B cell (primary cell): ENCODE measurements at places on chromosomes 6 and 20. TPM values are rescaled to one million over a fixed set of nuclear protein-coding genes. Genes with fewer than 3 reads are reported as not detected.

DNA sequence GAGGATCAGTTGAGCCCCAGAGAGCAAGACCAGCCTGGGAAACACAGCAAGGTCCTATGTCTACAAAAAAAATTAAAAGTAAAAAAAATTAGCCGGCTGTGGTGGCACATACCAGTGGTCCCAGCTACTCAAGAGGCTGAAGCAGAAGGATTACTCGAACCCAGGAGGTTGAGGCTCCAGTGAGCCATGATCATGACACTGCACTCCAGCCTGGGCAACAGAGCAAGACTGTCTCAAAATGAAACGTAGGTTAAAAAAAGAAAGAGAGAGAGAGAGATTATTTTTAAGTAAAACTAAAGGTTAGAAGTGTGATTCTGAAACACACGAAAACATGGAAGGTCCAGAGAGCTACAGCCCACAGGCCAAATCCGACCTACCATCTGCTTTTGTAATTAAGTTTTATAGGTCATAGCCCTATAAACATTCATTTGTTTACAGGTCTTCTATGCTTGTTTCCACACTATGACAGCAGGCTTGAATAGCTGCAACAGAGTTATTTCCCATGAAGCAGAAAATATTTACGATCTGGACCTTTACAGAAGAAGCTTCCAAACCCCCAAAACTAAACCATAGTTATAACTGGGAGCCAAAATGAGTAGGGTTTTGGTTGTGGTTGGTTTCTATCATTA lies 279.7 kb downstream of the GMDS start:
- no peak for DNase-seq

- peak; percentile 74 for DNase-seq
Measured at GRCh38 chr20:62824476-62825332, 7.9 kb downstream of the COL9A3 start.

GRCh38 chr6:44676246-44676790 lies 288.8 kb downstream of the CDC5L start:
- no peak for DNase-seq

DNA sequence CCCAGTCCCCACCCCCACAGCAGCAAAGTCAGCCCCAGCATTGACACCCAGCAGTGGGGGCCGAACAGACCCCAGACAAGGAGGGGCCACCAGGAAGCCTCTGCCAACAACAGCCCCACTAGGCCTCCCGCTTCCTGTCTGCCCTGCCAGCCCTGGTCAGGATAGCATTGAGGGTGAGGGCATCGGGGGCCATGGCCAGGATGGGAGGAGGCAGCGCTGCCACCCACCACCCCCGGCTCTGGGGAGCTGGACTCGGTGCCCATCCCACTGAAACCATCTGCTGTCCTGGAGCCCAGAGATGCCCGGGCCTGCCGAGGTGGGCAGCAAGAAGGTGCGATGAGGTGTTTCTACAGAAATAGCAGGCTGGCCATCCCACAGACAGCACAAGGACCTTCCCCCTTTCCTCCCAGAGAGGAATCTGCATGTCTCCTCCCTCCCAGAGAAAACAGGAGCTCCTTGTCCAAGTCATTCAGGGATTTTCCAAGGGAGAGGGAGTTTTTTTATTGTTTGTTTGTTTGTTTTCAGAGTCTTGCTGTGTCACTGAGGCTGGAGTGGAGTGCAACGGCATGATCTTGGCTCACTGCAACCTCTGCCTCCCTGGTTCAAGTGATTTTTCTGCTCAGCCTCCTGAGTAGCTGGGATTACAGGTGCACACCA lies 62.1 kb upstream of the BHLHE23 start:
- DNase-seq: no peak

DNA sequence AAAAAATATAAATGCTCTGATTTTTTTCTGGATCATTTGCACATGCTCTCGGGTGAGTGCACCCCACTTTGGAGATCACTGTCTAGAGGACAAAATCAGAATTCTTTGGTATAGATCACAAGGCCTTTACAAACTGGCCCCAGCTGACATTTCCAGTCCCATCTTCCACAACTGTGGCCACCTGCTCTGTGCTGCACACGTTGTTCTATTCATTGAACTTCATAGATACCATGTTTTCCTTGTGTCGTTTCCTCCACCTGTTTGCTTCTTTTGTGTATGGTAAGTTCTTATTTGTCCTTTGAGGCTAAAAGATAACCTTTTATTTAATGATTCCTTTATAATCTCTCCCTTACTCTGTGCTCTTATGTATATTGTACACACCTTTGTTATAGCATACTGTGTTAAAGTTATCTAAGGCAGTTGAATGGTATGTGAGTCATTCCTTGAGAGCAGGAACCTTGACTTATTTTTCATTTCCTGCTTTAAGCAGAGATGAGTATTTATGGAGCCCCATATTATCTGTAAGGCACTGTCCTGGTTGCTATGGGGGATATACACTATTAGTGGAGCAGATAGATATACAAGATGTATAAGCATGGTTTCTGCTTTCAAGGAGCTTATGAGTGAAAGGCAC lies 12.0 kb upstream of the SLC17A5 start:
- DNase-seq: no peak

GRCh38 chr6:128394167-128394566 lies 126.2 kb downstream of the PTPRK start:
- DNase-seq: no peak

DNA sequence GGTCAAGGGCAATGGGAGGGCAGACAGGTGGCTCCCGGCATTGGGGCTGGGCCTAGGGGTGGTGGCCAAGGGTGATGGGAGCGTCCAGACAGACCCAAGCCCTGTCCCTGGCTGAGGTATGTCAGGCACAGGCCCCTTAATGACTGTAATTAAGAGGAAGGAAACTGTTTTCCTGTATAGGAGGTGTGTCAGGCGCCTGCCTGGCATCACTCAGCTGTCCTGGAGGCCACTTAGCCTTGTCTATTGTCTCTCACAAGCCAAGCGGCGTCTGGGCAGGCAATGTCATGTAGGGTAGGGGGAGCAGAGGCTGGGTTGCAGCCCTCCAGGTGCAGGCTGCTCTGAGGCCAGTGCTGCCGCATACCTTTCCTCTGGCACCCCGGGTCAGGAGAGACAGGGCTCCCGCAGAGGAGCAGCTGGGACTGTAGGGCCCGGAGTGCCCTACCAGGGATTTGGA lies 3.9 kb upstream of the FAM83C start:
- DNase-seq: no peak

FIG4 gene
- 31.5 and 32.8 TPM in 2 replicates for total RNA-seq

DNA sequence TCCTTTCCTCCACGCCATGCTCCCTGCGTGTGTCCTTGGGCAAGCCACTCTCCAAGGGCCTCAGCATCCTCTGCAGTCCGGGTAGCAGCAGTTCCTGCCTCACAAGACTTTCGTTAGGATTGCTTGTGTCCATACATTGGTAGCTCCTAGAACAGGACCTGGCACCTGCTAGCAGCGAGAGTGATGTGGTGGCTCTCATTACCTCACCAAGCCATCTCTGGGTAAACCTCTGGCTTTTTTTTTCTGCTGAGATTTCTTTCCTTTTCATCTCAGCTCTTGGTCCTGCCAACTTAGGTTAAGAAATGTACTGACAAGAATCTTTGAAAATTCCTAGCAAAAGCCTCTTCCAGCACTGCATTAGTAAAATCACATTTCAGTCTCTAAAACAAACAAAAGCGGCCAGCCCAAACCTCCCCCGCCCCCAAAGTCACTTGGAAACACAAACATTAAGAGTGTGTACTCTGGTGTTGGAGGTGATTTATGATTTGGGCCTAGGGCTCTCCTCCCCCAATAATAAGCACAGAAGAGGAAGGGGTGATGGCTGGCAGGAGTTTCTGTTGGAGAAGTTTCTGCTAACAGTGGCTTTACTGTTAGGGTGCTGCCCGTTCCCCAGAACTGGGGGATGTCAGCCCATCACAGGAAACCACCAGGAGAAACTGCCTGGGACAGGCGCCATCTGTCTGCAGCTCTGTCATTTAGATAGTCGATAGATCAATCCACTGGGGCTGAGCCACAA lies 199.2 kb downstream of the CD83 start:
- peak; percentile 32 for DNase-seq

PTP4A1 gene
- total RNA-seq: 33.7 and 39.5 TPM in 2 replicates

BCAS1 gene
- total RNA-seq: 1.0 and 1.1 TPM in 2 replicates

- no peak for DNase-seq
Measured at GRCh38 chr20:6711951-6712649, 55.4 kb upstream of the BMP2 start.

GRCh38 chr20:24481173-24481572 lies 11.7 kb downstream of the SYNDIG1 start:
- no peak for DNase-seq

TAP2 gene
- total RNA-seq: 126 and 135 TPM in 2 replicates

GRCh38 chr6:16802071-16802470 lies 40.8 kb upstream of the ATXN1 start:
- no peak for DNase-seq

LPA gene
- not detected in 2 replicates for total RNA-seq

GRCh38 chr6:130815200-130816071 lies 11.8 kb upstream of the SMLR1 start:
- DNase-seq: no peak

- no peak for DNase-seq
Measured at GRCh38 chr6:120608826-120609225, 725.5 kb downstream of the TBC1D32 start.

- no peak for DNase-seq
Measured at GRCh38 chr20:50844430-50845100, 49.7 kb downstream of the BCAS4 start.

TCF21 gene
- not detected in 2 replicates for total RNA-seq
